T47D (cell line): ENCODE measurements at places on chromosomes 5 and 9.

- DNase-seq, result no peak
These were observed 83.9 kb upstream of the HSPA9 start for GRCh38 chr5:138659121-138659520.

GRCh38 chr9:75228893-75229292, 140.6 kb downstream of the OSTF1 start:
- peak; percentile 50 for DNase-seq

DNA sequence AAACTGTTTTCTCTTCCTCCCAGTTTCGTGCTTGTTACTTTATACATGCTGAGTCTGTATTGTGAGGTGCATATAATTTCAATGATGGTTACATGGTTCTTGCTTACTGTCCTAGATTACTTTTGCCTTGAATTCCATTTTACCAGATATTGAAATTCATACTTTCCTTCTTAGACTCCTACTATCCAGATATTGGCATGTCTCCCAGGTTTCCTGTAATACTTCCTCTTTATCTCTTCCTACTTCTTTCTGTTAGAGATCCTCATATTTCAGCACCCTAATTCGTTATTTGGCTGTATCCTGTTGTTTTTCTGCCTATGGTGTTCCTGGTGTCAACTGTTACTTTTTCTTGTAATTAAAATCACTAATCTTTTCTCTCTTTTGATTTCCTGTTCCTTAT, 522.1 kb downstream of the CCDC171 start:
- DNase-seq, result no peak

DNA sequence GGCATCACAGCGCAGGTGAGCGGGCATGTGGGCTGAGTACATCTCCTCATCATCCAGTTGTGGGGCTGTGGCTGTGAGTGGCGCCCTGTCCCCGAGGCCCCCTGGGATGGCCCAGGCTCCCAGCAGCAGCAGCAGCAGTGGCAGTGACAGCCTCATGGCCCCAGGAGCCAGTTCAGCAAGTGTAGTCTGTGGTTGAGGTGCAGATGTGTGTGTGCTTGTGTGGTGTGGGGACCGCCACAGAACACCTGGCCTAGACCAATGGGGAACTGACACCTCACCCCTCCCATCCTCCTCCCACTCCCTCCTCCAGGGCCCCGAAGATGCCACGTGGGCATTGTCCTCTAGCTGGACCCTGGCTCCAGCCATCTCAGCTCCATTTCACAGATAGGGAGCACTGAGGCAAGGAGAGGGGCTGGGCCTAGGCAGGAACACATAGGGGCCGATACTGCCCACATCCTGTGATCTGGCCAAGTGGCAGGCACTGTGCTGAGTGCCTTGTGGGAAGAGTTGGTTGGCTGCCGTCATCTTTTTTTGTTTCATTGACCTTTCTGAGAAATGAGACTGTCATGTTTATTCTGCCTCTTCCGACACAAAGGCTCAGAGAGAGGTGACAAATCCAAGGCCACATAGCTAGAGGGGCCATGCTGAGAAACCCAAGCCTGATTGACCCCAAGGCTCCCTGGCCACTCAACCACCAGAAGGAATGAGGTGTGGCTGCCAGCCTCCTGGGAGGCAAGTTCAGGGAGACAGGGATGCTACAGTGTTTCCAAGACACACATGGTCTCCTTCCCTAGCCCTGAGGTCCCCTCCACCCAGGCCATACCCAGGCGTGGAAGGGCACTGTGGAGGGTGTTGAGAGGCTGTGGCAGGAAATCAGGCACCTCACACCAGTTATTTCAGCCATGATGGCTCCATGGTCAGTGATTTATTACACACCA, at the start of gene MZB1:
Gene MZB1 (minus strand): TSS at position 213 of the 938 bp plus-strand sequence. CDS start 57 bp downstream, at position 156.
- no peak for DNase-seq

DNA sequence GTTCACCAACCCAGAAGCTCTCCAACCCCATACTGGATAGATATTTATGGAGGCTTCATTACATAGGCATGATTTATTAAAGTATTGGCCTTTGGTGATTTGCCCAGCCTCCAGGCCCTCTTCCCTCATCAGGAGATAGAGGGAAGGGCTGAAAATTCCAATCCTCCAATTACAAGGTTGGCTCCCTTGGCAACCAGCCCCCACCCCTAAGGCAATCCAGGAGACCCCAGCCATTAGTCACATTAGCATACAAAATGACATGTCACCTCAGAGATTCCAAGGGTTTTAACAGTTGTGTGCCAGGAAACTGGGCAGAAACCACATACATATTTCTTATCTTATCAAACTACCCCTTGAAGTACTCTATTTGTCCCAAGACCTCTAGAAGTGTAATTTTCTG, 210.0 kb downstream of the HINT1 start:
- no peak for DNase-seq

DNA sequence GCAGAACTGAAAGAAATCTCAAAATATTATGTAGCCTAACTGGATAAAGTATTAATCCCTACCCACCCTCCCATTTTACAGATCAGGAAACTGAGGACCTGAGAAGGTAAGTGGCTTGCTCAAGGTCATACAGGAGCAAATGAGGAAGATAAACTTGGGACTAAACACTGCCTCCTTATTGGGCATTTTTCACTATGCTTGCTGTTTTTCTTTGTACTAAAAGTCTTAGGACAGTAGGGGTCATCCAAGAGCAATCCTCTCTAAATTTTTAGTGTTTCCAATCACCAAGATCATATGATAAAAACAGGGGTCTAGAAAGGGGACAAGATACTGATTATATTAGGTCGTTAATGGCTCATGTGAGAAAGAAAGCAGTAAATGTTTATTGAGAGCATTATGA, 80.8 kb downstream of the RORB start:
- DNase-seq, result peak; percentile 20

GRCh38 chr5:2439608-2440007, 311.9 kb downstream of the IRX2 start:
- DNase-seq, result no peak

DNA sequence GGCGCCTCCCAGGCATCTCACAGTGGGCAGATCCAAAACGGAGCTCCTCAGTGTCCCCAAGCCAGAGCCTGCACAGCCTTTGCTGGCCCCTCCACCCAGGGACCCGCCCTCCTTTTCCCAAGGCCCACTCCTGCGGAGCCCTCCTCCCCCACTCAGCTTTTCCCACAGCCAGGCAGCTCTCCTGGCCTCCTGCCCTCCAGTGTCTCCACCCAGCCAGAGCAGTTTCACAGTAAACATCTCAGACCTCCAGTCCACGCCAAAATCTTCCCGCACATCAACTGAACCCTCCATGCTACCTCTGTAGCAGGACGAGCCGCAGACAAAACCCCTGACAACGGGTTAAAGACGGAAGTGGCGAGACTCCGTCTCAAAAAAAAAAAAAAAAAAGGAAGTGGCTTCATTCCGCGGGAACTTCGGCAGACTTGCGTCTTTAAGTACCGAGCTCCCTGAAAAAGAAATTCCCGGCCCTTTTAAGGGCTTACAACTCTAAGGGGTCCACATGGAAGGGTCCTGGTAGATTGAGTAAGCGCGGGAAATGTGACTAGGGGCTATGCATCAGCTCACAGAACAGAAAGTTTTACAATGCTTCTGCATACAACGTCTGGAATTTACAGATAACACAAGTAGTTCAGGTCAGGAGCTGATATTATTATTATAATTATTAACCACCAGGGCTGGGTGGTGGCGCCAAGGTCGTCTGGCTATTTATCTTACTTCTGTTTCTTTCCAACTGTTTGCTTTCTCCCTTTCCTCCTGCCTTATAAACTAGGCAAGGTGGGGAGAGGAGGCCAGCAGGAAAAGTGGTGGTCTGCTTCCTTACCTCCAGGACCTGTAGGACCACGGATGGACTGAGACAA, 11.4 kb upstream of the GRIN1 start:
- DNase-seq, result no peak

GRCh38 chr5:57561231-57561842, 78.7 kb upstream of the ACTBL2 start:
- no peak for DNase-seq

DNA sequence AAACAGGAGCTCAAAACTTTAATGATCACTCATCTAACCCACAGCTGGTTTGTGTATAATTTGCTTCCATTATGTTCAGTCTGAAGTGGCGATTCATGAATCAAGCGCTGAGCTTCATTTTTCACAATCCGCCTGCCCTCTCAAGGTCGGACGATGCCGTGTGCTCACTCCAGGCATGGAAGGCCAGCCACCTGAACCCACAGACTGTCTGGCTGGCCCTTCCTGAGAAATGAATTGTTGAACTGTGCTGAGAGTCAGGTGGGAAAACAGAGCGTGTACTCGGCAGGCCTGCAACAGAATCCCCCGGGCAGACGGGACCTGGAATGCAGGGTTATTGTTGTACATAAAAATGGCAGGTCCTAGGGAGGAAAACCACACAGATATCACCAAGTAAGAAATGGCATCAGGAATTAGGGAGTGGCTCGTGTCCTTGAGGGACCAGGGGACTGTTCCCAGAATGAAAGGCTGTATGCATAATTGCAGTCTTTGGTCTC, 375.7 kb downstream of the IRX2 start:
- DNase-seq, result no peak

GRCh38 chr5:180494510-180495181, 467 bp downstream of the CNOT6 start:
- DNase-seq, result peak; percentile 62

DNA sequence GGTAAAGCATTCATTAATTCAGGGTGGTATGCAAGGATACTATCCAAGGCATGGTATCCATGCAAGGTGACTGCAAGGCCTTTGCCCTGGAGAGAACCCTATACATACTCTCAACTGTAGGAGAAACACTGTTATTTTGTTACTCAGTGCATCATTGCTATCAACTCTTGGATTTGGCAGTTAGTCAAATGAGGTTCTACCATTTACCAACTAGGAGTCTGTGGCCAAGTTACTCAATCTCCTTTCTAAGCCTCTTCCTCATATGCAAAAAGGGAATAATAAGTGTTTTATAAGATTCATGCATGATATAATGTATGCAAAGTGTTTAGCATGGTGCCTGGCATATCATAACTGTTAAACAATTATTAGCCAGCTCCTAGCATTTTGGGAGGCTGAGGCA, 4.0 kb downstream of the PCDHGC3 start:
- no peak for DNase-seq

DNA sequence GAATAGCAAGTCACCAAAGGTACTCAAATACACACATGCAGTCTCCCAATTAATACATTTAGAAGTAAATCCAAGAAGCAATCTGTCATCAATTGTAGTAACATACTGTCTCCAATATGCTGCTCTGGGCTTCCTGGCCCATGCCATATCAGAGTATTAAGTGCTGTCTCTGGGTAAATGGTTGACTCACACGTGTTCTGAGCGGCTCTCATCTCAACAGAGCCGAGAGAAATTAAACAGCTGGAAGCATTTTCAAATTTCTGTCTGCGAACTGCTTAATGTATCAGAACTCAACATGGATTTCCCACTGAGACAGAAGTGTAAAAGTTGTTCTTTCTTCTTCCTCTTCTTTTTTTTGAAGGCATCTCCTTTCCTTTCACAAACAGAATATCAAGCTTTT, 247.3 kb upstream of the TAS2R1 start:
- DNase-seq, result no peak

DNA sequence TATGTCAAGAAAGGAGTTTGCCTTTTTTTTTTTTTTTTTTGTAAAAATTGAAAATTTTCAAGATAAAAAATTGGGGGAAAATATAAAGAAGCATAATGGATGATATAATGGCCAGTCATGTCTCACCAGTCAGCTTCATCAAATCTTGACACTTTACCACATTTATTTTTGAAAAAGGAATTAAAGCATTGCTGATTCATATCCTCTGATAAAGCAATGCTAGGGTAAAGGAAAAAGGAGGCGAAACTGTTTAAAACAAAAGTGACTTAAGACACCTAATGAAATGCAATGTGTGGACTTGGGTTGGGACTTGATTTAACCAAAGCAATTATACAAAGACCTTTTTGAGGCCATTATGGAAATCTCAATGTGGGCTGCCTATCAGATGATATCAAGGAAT, 208.5 kb downstream of the ARHGAP26 start:
- DNase-seq, result no peak

DNA sequence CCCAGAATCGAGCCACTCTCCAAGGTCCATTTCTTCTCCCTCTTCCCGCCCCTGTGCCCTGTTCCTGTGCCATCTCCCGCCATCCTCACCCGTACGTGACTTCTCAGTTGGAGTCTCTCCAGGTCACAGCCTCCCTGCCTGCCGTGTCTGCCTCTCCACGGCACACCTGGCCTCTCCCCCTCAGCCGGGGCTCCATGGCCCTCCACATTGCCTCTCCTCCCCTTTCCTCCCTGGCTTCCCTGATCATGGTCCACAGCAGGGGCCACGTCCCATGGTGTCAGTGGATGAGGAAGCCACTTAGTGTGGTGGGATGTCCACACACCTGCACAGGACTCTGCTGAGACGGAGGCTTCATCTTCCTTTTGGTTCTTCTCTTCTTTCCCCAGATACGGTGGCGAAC, 2.3 kb downstream of the PAEP start:
- DNase-seq, result no peak

DNA sequence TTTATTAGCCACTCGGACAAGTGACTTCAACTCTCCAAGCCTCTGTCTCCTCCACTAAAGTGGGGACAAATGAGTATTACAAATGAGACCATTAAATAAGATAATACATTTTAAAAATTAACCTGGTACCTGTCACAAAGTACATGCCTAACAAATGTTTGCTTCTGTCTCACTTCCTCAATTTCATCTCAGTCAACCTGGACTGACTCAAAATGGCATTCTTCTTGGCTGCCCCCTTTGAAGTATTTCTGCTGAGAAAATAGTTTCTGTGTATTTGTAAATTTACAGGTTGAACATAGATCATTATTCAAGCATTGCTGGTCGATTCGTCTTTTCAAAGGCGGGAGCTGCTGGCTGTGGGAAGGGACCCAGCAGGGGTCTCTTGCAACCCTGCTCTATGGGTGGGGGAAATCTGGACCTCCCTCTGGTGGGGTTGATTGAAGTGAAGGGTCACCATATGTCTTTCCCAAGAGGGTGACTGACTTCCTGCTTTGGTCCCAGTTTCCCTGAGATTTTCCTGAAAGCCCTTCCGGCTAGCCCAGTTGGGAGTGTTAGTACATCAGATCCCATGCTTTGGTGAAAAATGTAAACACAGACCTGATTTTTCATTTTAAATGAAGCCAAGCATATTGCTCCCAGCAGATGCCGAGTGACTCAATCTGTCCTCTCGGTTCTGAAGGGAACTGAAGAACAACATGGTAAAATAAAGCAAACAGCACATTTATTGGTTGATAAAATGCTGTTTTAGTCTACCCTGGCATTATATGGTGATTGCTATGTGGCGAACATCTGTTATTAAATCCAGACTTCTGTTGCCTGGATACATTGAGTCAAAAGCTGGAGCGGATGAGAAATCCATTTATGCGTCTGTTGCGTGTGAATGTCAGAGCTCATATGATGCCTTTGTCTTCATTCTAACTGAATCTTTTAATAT, 73.0 kb downstream of the KCNIP1 start:
- DNase-seq, result no peak

DNA sequence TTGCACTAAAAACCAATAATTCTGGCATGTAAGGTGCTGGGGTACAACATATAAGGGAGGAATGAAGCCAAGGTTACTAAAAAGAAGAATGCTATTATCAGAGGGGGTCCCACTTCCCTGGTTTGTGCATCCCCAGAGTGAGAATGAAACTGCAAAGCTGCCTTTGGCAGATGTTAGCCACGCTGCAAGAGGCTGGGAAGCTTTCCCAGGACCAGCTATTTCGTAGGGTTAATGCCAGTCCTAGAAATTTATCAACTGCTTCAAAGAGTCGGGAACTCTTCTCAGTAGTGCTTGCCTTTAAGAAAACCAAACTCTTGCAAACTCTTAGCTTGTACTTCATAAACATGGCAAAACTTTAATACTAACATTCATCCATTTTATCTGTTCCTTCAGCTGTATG, 87.5 kb upstream of the NR5A1 start:
- DNase-seq, result no peak
